ENCODE measurements at places on chromosomes 13 and 19. TPM values are rescaled to one million over a fixed set of nuclear protein-coding genes. Genes with fewer than 3 reads are reported as not detected.

DNA sequence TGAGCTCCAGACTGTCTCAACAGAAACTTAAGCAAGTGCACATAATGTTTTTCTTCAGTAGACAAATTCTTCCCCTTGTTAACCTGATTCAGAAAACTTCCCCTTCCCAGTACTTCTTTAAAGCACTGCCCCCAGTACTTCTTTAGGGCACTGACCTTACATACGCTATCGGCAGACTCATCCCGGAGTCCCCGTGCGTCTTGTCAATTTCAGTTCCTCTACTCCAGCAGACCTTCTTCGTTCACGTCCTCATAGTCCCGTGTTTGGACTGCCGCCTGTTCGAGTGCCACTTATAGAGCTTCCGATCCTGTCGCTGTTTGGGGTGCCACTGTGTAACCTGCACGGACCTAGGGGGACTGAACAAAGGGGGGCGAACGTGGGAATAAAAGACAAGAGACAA is 29.0 kb downstream of the ZNF627 start:
- no peak for DNase-seq

- no peak for DNase-seq
Measured at GRCh38 chr19:16146112-16146511, 2.6 kb downstream of the HSH2D start.

GRCh38 chr13:99944102-99944501 is 27.5 kb downstream of the ZIC5 start:
- DNase-seq, result no peak

DNA sequence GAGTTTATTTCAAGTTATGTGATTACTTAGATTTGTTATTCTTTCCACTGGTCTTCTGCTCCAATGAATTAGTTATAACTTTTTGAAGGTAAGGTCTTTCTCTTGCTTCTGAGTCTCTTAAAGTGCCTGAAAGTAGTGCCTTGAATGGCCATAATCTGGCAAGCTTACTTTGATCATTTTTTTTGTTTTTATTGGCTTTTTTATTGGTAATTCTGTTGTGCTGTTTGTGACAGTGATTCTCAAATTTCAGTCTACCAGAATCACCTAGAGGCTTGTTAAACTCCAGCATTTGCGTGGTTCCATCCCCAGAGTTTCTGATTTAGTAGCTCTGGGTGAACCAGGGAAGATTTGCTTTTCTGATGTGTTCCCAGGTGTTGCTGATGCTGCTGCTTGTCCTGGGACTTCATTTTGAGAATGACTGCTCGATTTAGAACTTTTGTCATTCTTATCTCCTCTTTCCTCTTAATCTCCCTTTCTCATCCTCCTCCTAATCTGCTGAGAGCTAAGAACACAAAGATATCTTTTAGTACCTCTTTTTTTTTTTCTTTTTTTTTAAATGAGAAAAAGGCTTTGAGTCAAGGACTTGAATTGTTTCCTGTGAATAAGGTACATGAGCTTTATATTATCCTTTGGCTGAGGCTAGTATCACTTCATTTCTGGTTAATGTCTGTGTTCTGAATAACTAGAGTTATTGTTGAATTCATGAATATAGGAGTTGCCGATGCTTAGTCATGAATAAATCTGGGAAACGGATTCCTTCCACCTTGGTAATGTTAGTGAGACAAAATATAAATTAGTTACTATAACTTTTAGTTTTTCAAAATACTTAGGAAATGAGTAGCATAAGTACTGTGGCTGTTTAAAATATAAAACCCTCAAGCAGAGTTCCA is 91.4 kb downstream of the PAN3 start:
- no peak for DNase-seq

- no peak for DNase-seq
Measured at GRCh38 chr19:42129399-42130253, 2.6 kb downstream of the POU2F2 start.

Gene TMEM272
- 2.9 TPM for total RNA-seq

DNA sequence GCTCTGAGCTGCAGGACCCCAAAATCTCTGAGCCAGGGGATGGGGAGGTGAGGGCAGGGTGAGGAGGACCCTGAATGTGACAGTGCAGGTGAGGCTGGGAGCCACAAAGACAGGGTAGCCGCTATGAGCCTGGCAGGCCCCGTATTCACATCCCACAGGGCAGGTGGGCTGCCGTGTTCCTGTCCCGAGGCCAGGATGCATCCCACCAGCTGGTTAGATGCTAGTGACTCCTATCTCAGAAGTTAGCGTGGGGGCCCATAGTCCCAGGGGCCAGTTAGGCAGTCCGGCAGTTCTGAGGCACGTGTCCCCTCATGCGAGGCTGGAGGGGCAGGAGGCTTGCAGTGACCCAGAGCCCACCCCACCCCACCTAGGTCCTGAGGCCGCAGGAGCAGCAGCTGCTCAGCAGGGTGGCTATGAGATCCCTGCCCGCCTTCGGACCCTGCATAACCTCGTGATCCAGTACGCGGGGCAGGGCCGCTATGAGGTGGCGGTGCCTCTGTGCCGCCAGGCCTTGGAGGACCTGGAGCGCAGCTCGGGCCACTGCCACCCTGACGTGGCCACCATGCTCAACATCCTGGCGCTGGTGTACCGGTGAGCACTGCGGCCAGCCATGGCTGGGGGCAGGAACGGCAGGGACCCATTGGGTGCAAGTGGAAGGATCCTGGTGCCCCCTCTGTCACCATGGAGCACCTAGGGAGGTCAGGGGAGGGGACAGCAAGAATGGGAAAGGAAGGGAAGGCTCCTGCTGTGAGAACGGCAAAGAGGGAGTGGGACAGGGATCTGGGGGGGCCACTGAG is 7.2 kb downstream of the KLC3 start:
- no peak for DNase-seq

Gene KLK15
- total RNA-seq, result not detected

- DNase-seq, result no peak
Measured at GRCh38 chr19:17617807-17618192, 62.4 kb downstream of the COLGALT1 start.

DNA sequence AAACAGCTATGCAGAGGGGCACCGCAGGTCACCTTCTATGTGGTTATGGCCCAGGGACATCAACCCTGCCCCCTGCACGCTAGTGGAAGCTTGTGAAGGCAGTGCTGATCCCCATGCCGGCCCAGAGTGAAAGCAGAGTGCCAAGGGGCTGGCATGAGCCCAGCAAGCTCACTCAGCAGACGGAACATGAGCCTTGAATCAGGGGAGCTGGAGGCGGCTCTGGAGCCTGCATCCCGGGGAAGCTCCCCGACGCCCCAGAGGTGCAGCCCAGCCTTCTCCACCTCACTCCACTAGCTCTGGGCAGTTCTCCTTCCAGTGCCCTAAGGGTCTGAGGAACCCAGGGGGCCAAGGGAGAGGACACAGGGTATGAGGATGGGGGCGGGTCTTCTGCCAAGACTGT is 19.0 kb upstream of the ISYNA1 start:
- DNase-seq, result no peak

Gene GIPC3
- 0.09 TPM for total RNA-seq

DNA sequence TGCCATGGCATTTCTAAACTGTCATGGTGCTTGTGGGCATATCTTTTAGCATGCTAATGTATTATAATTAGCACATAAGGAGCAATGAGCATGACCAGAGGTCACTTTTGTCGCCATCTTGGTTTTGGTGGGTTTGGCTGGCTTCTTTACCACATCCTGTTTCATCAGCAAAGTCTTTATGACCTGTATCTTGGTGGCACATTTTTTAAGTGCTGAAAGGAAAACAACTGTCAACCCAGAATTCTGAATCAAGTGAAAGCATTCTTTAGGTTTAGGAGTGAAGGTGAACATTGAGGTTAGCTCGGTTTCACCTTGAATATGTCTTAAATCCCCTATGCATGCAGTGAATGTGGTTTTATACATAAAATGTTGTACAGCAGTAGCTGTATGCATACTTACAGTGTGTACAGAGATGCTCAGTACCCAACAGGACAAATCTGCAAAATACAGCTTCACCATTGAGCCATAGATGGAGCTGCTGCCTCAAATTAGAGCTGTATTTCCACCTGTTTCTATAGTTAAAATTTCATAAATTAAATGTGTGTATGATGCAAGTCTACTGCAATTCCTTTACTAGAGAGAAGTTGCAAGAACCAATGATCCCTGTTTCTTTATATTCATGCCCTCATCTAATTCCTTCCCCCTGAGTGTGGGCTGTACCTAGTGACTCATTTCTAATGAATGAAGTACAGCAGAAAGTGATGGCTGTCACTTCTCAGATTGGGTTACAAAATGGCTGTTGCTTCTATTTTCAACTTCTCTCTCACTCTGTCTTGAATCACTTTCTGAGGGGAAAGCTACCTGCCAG is 25.2 kb upstream of the IGSF23 start:
- DNase-seq, result no peak

- no peak for DNase-seq
Measured at GRCh38 chr13:90107661-90108060, 1239.8 kb upstream of the MIR17HG start.

Gene IGFLR1
- total RNA-seq, result 3.2 TPM

GRCh38 chr13:53138376-53139036 is 109.9 kb downstream of the OLFM4 start:
- DNase-seq, result no peak

DNA sequence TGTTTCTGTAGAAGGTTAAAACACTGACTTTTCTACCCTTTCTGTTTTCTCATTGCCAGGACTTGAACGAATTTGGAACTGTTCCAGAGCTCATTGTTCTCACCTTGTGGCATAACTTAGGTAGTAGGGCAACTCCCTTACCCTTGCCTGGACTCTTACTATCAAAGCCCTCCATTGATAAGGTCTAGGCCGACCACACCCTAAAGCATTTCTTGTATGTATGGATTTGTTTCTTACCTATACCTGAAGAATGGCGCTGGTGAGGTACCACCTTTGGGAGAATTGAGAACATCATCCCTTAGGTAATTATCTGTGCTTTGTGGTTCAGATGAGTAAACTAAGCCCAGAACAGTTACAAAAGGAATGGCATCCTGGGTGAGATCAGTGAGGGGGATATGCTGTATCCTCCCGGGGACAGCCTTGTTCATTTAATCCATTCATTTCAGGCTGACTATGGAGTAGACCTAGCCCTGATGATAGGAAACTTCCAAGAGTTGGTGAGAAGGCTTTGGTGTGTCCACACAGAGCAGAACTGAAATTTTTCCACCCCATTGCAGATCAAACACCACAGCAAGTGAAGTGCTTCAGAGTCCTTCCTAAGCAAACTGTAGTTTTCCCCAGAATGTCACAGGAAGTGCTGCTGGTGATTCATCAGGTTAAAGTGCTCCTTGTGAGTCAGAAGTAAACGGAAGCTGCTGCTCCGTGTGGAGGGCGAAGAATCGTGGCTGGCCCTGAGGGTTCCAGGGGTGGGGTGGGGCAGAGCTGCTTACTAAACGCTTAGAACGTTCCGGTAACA is 113.0 kb downstream of the TEX26 start:
- DNase-seq, result no peak

Gene AMER2
- 0.57 TPM for total RNA-seq

Gene LGI4
- total RNA-seq, result 2.0 TPM

DNA sequence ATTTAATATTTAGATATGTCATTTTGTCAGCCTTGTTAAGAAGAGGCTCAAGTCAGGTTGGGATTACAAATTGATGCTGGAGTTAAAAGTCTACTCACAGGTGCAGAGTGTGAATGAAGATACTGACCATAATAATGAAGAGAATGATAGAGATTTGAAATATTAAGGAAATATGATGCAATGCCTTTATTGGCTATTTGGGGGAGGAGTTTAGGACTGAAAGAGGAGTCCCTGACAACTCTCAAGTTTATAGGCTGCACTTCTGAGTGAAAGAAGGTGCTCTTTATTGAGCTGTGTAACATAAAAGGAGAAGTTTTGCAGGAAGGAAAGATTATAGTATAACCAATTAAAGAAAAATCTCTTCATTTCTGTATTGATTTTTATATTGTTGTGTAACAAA is 827.7 kb upstream of the PCDH9 start:
- no peak for DNase-seq

Gene KLF1
- total RNA-seq, result not detected

- no peak for DNase-seq
Measured at GRCh38 chr19:44924243-44924725, 9.9 kb downstream of the APOC1 start.

Gene PDX1
- not detected for total RNA-seq

GRCh38 chr13:33017323-33017929 is 1.2 kb downstream of the KL start:
- no peak for DNase-seq

DNA sequence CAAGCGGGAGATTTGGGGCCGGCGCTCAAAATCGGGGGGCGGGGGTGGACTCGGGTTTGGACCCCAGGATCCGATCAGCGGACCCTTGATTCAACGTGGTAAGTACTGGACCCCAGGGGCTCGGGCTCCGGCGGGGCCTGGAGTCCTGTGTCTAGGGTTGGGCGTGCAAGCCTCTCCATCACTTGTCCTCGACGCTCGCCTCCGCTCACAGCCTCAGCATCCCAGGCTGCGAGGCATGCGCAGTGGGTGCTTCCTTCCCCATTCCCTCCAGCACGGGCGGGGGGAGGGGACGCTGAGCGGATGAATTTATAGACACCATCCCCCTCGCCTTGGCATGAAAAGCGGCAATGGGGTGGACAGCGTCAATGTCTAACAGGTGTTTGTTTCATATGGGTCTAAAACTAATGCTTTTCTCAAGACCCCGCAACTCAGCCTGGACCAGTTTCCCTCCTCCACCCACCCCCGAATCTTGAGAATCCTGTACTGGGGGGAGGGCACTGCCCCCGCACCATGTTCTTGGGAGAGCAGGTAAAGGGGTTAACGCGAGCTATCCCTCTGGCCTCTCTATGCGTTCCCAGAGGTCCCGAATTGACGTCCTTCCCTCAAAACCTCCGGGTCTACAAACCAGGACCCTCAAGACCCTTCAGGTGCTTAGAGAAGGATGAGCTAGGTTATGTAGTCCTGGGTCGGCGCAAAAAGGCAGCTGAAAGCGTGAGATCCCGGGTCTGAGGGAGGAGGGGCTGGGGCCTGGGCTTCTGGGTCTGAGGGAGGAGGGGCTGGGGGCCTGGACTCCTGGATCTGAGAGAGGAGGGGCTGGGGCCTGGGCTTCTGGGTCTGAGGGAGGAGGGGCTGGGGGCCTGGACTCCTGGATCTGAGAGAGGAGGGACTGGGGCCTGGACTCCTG is 579 bp downstream of the CPT1C start:
- DNase-seq, result no peak

Gene SULT2A1
- total RNA-seq, result not detected

GRCh38 chr13:66154354-66154753 is 1075.8 kb downstream of the PCDH9 start:
- DNase-seq, result no peak

Gene SHC2
- total RNA-seq, result 91.0 TPM

DNA sequence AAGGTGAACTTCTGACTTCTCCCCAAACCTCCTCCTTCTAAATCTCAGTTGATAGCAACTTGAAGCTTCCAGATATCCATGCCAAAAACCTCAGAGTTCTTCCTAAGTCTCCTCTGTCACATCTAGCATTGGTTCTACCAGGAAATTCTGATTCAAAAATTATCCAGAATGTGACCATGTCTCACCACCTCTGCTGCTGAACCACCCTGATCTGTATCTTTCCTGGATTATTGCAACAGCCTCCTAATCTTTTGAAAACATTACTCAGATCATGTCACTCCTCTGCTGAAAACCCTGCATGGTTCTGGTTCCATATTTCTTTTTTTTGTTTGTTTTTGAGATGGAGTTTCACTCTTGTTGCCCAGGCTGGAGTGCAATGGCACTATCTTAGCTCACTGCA is 78.7 kb upstream of the TNFSF11 start:
- DNase-seq, result no peak

GRCh38 chr19:1862424-1863327 is 703 bp downstream of the KLF16 start:
- no peak for DNase-seq

Gene SPACA4
- not detected for total RNA-seq

GRCh38 chr19:23699521-23699860 is 12.5 kb upstream of the ZNF675 start:
- DNase-seq, result peak; percentile 26

Gene PLVAP
- total RNA-seq, result 0.94 TPM
